ENCODE measurements at places on chromosomes 6 and 20.
A peak's percentile ranks its signal among the peaks of the same experiment; 100 is the strongest.

DNA sequence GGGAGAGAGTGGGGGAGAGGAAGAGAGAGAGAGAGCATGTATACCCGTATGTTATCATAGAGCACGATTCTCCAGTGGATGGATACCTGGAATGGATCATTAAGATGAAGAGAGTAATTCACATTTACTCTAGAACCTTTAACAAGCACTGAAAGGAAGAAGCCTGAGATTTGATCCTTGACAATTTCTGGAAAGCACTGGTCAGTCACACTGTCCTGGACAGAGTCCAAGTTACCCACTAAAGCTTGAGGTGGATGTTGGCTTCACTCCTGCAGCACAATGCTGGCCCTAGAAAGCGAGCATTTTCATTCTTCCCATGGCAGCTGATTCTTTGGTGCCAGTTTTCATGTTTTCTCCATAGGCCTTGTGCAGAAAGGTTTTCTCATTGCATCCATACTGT, 25.6 kb downstream of the NFYA start:
- no peak for DNase-seq

DNA sequence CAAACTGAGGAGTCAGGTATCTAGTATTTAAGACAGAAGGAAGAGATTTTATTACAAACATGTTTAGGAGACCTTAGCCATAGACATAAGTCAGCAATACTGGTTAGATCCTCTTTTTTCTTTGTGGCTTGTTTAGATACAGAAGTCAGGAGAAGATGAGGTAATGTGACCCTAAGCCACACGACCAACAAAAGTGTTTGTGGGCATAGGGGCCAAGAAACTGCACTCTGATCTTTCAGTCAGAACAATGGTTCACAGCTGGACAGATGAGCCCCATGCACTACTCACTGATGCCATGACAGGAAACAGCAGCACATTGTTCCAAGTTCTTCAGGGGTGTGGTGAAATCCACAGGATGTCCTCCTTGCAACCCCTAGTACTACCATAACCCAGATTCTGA, 238.5 kb upstream of the RAB32 start:
- DNase-seq = no peak

DNA sequence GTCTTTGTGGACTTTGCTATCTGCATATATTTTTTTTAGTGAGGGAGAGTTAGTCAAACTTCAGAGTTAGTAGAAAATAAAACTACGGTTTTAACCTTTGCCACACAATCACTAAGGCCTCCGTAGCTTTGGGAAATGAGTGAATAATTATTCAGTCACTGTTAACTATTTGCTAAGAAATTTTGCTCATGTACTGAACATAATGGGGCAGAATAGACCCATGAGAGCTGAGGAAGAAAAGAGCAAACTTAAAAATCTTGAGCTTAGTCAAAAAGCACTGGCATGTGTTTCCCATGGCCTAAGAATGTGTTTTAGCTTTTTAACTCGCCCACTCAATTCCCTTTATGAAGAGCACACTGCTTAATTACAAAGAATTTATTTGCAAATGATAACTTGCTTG, 60.4 kb upstream of the SUPT3H start:
- DNase-seq = no peak

- peak; percentile 35 for DNase-seq
Measured at GRCh38 chr6:143059663-143060353, 881 bp upstream of the AIG1 start.

GRCh38 chr6:3778701-3779573, 27.4 kb upstream of the PXDC1 start:
- DNase-seq = no peak

- DNase-seq = no peak
Measured at GRCh38 chr20:44073011-44073674, 113.8 kb downstream of the JPH2 start.

GRCh38 chr6:90444160-90444714, 142.6 kb downstream of the MAP3K7 start:
- DNase-seq = no peak

DNA sequence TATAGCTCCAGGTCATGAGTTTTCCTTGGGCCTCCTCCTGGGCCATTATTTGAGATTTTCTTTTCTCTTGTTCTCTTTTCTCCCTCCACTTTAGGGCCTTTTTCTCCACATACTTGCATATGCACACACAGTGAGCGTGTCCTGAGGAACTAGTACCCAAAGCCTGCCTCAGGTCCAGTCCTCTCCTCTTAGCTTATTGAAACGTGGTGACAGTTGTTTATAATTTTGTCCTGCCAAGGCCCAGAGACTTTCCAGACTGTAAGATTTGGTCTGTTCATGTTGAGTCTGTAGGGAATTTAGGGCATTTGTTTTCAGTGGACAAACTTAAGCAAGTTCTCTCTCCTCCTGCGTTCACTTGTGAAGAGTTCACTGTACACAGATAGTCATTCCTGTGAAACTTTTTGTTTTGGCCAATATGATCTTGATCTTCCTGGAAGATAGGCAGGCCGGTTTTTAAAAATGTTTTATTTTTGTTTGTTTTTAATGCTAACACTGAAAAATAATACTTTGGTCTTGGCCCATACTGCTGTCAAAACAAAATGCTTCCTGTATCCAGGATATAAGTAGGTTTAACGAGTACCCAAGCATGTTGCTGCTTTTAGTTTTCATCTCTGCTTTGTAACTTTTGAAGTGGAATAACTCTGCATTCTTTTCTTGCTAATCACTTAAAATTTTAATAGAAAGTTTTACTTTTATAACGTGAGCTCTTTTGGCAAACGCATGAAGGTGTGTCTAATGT, 20.7 kb downstream of the LRRC1 start:
- no peak for DNase-seq

DNA sequence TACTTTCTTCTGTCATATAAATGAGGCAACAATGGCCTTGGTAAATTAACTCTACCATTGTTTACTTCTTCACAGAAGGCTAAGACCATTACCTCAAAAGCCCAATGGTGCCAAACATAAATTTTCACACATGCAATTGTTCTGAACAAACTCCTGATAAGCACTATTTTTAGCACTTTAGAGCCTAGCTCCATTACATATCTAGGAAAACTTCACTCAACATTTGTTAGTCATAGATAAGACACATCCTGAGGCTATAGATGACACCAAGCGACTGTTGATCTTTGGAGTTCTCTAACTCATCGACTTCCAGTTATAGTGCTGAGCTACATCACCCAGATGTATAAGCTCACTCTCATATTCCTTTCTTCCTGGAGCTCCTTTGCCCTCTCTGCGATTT, 245.9 kb downstream of the EYS start:
- no peak for DNase-seq

GRCh38 chr6:1202201-1202600, 109.7 kb upstream of the FOXQ1 start:
- no peak for DNase-seq

- DNase-seq = no peak
Measured at GRCh38 chr6:159645640-159646039, 47.4 kb downstream of the SOD2 start.

- no peak for DNase-seq
Measured at GRCh38 chr6:135256866-135257265, 75.8 kb downstream of the MYB start.

- no peak for DNase-seq
Measured at GRCh38 chr6:32991972-32992371, 17.4 kb downstream of the HLA-DOA start.

GRCh38 chr6:2883673-2884072, 19.4 kb downstream of the SERPINB9 start:
- no peak for DNase-seq

DNA sequence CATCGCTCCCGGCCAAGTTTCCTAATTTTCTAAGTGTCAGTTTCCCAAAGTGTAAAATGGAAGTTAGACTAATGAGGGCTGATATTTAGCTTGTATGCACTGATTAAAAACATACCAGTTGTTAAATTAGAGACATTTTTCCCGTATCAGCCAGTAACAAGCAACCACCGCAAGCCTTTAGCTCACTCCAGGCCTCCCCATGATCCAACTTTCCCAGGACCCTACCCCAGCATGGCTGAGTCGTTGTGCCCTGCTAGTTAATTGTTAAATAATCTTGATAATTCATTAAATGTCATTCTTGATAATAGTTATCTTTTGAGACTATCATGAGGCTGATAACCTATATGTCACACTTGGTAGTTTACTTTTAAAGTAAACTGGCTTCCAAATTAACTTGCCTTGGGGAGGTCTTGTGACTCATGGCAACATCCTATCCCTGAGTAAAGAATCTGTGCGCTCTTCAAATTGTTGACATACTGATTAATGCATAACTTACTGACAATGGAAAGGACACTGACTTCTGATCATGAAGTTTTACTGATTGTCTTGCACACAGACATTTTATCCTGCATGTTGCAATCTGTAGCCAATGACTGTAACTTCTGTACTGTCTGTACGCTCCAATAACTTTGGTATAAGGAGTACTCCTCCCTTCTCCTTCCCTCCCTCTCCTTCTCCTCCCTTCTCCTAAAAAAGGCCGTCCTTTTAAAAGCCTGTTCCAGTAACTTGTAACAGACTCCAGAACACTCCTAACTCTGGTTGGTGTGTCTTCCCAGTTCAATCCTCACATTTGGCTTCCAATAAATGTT, 6.3 kb upstream of the GTF3C6 start:
- peak; percentile 29 for DNase-seq

GRCh38 chr20:58228484-58229197, at the start of gene ANKRD60:
ANKRD60 (minus strand) TSS chr20:58228653; CDS start chr20:58228653, 0 bp downstream.
- DNase-seq = peak; percentile 61

DNA sequence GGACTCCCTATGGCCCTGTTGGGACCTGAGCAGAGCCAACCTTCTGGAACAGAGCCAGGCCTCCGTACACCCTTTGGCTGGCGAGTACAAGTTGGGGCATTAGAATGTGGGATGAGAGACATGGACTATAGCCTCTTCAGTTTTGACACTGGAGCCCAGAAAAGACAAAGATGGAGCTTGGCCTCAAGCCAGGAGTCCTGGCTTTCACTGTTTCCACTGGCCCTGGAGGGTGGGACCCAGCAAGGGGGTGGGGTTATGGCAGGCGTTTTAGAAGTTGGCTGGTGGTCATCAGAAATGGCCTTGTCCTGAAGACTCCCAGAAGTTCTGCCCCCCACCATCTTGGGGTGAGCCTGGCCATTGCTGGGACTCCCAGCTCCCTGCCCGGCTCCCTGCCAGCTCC, 21.8 kb downstream of the ITPR3 start:
- DNase-seq = no peak

DNA sequence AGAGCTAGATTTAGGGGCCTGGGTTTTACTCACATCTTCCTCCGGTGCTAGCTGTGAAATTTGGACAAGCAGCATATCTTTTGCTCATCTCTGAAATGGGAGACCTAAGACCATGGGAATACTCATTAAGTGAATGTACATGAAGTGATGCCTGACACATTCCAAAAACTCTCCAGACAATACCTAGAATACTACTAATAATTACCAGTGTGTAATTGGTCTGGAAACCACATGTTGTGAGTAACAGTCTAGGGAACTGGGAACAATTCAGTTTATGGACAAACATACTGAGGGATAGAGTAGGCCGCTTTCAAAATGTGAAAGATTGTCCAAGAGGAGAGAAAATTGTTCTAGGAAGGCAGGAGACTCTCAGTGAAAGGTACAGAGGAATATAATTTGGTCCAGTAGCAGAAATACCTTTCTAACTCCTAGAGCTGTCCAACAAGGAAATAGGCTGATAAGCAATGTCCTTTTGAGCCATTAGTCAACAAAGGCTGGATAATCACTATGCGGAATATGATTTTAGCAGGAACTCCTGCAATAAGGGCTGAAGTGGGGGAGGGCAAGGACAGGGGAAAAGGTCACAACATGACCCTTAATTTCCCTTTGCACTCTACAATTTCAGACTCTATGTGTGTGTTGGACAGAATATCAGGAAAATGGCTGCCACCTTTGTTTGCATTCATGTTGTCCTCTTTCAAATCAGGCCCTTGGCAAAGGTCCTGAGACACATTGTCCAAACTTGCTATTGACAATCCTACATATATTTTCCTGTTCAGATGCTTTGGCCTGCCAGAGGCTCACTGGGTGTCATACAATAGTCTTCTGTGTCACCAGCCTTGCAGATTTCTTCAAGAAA, 315.4 kb downstream of the PLCB1 start:
- DNase-seq = no peak

GRCh38 chr6:119800526-119800925, 451.0 kb upstream of the MAN1A1 start:
- DNase-seq = no peak

- DNase-seq = no peak
Measured at GRCh38 chr6:155147958-155148663, 115.7 kb upstream of the CLDN20 start.

DNA sequence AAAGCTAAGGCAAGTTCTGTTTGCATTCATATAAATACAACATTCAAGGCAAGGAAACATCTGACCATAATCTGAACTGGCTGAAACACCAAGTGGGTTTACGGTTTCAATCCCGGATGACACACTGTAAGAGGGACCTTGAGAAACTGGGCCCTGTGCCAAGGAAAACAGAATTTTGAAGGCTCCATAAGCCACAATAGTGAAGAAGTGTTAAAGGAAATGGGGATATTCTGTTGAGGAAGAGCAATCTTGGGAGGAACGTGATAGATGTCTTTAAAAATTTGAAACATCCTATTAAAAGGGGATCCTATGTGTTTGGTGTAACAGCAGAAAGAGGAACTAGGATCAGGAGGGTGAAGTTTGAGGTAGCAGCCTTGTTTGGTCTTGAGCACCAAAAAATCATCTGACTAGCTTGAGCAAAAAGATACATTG, 82.4 kb upstream of the TAB2 start:
- no peak for DNase-seq

- DNase-seq = no peak
Measured at GRCh38 chr6:43695215-43695966, 7.8 kb upstream of the MRPS18A start.

DNA sequence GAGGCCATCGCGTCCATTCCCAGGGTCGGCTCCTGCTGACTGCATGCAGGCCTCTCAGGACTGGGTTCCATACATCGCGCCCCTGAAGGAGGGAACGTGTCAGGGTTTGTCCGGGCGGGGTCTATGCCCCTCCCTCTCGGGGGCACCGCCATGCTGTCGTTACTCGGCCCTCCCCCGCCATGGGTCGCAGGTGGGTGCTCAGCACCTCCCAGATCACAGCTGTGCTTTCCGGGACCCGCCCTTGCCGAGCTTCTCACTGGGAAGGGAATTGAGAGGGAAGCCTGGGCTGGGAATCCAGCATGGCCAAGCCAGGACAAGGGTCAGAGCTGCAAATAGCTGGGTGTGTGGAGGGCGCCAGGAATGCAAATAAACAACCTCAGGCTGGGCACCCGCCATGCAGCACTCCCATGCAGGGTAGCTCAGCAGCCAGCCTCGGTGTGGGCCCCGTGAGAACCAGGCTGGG, at the start of gene FRMD1:
TSS of gene FRMD1 (minus strand) at position 270 of the 463 bp plus-strand sequence. CDS start at position 152, 118 bp downstream.
- no peak for DNase-seq
